ENCODE measurements at places on chromosomes 6 and 20. TPM values are rescaled to one million over a fixed set of nuclear protein-coding genes. Genes with fewer than 3 reads are reported as not detected.

DNA sequence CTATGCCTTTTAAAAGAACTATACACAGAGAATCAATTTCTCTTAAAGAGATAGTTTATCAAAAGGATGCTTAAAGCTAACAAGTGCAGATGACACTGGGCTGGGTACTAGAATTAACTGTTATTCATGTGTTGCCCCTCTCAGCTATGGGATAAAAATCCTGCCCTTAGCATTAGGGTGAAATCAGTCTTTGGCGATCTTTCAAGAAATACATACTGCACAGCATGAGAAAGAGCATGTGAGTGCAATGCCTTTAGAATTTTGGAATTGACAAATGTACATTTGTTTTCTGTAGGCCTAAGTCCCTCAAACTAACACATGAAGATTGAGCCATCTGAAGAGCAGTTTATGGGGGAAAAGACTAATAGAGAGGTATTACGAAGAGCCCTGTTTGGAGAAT lies 115.4 kb downstream of the ZFP64 start:
- no peak for DNase-seq

DNA sequence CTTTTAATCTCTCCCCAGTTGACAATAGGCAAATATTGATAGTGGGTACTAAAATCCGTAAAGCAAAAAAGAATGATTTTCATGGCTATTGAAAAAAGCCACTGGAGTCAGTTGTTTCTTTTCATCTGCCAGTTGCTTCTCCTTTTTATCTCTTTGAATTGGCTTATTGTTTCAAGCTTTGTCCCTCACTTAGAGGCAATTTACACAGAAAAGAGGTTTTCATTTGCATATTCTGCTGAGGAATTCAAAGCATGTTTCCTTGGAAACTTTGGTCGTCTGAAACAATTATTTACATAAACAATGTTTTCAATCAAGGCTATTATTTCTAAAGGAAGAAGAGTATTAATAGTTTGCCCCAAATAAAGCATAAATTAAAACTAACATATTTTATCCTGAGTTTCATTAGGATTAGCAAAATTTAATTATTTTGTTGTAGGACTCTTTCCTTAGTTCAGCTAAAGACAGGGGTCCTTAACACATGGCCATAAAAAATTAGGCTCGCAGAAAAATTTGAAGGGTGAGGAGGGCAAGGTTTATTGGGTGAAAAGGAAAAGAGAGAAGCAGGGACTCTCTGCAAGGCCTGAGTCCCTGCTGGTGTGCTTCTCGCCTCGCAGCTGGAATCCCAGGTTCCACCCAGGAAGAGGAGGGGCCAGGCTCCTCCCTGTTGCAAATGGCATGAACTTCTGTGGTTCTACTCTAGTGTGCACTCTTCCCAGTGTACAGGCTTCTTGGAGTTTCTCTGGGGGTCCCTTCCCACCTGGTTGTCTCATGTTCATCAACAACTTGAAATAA lies 138.8 kb upstream of the LAMA2 start:
- DNase-seq, result no peak

DNA sequence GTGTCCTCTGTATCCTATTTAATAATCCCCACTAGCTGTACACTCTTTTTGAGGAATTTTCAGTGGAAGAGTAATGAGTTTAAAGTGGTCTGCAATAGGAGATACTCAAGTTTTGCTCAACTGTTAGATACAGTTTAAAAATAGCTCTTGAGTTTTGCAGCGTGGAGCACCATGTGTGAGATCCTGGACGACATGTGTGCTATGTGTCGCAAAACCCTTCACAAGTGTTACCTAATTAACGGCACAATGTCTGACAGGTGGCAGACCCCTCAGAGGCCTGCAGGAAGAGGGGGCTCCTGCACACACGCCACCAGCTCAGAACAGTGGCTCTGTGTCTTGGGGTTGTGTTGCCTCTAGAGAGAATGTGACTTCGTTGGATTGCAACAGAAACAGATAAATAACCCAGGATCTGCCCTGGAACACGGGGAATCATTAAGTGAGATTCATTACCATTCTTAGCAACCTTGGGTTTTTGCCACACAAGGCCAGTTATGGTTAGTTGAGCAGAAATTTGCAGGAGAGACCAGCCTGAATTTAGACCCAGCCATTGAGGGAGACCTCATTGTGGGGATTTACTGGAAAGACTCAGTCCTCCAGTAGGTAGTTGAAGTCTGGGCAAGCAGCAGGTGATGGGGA lies 73.8 kb downstream of the SASH1 start:
- DNase-seq, result no peak

Gene GRIK2
- 38.5 TPM for total RNA-seq

Gene KIF13A
- 51.3 TPM for total RNA-seq
